ENCODE measurements at places on chromosomes 3 and 15. TPM values are rescaled to one million over a fixed set of nuclear protein-coding genes. Genes with fewer than 3 reads are reported as not detected.
A peak's percentile ranks its signal among the peaks of the same experiment; 100 is the strongest.

DNA sequence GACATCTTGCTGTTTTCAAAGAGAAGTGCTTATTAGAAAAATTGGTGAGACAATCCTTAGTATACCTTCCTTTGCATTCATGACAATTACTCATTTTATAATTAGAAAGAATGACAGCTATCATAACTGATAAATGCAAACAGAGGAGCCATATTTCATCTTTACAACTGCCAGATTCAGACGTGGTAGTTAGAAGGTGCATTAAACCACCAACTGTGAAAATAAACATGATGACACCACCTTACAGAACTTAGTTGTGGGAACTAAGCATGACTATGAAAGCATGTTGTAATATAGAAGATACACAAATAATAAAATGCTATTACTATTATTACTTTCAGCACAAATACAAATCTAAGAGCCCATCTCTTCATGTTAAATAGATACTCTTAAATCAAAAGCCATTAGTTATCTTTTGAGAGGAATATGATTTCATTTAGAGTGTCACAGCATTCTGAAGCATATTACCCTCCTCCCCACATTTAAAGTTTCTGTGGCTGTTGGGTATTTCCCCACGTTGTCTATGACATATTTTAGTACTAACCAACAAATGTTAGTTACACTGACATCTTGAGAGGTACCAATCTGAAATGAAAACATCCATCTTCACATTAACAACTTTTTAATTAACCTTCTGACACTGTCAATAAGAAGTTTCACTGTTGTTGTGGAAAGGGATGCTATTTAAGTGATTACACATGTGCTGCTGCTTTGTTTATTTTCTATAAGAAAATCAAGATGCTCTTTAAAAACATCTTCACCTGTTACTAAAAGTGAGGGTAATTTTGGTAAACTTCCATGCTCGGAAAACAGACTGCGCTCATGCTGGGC, 163.8 kb downstream of the LSAMP start:
- H3K4me3 ChIP-seq, result no peak overlapping the region
- DNase-seq, result no peak
- H3K27ac ChIP-seq, result no peak overlapping the region
- no peaks in the 10 kb centered on the region for H3K27me3 ChIP-seq
- H3K4me1 ChIP-seq, result no peaks in the 10 kb centered on the region

DNA sequence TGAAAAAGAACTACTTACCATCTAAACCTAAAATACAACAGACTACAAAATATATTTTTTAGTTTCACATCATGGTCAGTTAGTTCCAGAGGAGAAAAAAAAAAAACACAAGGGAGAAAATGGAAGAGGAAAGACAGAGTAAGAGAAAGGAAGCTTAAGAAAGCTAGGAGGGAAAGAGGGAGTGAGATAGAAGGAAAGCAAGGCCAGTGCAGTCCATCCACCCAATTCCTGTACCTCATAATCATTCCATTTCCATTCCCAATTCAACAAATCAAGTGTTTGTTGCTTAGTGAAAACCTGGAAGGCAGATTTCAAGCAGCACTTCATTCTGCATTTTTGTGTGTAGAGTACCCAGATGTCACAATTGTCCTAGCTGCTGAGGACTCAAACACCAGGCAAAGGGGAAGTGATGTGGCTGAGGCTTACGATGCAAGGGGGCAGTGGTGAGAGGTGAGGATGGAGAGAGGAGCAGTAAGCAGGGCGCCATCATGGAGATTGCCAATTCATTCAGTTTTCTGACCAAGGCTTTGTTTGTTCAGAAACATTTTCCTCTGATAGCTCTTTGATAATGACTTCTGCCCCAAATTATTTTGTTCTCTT, 83.6 kb upstream of the GSK3B start:
- no peaks in the 10 kb centered on the region for H3K27me3 ChIP-seq
- no peak overlapping the region for H3K27ac ChIP-seq
- H3K4me1 ChIP-seq, result no peaks in the 10 kb centered on the region
- no peak overlapping the region for H3K4me3 ChIP-seq
- no peaks in the 10 kb centered on the region for H3K36me3 ChIP-seq

- H3K36me3 ChIP-seq, result peaks cover 6% of the 10 kb centered on the region
- H3K4me1 ChIP-seq, result no peaks in the 10 kb centered on the region
- H3K27ac ChIP-seq, result no peak overlapping the region
- no peak for DNase-seq
- no peaks in the 10 kb centered on the region for H3K27me3 ChIP-seq
- no peak overlapping the region for H3K4me3 ChIP-seq
These were observed 8.8 kb downstream of the EIF2AK4 start for GRCh38 chr15:39942753-39943150.

GRCh38 chr3:54983266-54984099, 55.6 kb upstream of the LRTM1 start:
- H3K36me3 ChIP-seq, result no peaks in the 10 kb centered on the region
- no peak for DNase-seq
- no peaks in the 10 kb centered on the region for H3K4me1 ChIP-seq
- no peak overlapping the region for H3K27ac ChIP-seq
- no peaks in the 10 kb centered on the region for H3K27me3 ChIP-seq

- DNase-seq, result no peak
- H3K36me3 ChIP-seq, result peaks cover 68% of the 10 kb centered on the region
- H3K27ac ChIP-seq, result no peak overlapping the region
- H3K4me3 ChIP-seq, result no peak overlapping the region
- no peaks in the 10 kb centered on the region for H3K27me3 ChIP-seq
These were observed 28.3 kb downstream of the PRKCD start for GRCh38 chr3:53189276-53189675.

DNA sequence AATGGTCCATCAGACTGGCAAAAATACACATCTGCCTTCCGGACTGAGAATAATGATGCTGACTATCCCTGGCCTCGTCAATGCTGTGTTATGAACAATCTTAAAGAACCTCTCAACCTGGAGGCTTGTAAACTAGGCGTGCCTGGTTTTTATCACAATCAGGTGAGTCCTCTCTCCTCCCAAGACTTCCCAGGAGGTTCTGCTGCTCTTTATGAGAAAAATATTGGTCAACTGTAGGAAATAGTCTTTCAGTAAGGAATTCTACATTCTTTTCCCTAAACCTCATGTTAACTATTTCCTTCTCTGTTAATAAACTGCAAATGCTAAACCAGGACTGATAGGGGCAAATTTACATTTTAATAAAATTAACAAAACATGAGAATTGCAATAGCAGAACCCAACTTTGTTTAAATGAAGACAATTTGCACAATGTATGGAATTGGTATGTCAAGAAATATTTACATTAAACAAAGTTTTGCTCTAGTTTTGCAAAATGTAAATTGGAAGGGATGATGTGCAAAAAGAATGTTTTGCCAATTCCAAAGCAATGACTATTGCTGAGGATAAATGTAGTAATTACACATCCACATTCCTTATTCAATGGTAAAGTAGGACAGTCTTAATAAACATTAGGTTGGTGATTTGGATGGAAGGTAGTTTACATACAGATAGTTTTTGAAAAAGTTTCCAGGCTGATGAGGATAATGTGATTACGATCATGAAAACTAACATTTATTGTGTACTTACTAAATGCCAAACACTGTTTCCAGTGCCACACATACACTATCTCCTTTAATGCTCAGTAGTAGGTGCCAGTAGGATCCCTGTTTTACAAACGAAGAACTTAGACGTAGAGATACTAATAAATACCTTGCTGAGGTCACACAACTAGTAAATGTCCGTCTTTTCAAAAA, 21.1 kb downstream of the UPK1B start:
- no peak overlapping the region for H3K4me3 ChIP-seq
- no peak for DNase-seq
- no peaks in the 10 kb centered on the region for H3K27me3 ChIP-seq
- no peaks in the 10 kb centered on the region for H3K4me1 ChIP-seq
- H3K36me3 ChIP-seq, result no peaks in the 10 kb centered on the region

FETUB gene
- total RNA-seq, result not detected

DNA sequence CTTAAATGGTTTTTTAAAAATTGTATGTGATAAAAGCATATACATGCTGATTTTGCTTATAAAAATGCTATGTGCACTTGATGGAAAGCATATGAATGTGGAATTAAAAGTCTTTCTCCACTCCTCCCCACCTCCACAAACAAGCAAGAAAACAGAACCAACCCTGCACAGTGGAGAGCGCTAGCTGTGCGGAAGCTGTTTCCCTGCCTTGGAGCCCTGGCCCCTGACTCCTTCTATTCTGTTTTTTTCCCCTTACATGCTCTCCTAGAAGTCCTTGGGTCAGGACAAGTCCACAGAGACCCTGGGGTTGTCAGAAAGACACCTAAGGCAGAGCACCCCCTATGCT, 64.2 kb downstream of the BOC start:
- no peaks in the 10 kb centered on the region for H3K36me3 ChIP-seq
- H3K4me1 ChIP-seq, result no peaks in the 10 kb centered on the region
- DNase-seq, result no peak
- no peak overlapping the region for H3K4me3 ChIP-seq
- no peaks in the 10 kb centered on the region for H3K27me3 ChIP-seq

DNA sequence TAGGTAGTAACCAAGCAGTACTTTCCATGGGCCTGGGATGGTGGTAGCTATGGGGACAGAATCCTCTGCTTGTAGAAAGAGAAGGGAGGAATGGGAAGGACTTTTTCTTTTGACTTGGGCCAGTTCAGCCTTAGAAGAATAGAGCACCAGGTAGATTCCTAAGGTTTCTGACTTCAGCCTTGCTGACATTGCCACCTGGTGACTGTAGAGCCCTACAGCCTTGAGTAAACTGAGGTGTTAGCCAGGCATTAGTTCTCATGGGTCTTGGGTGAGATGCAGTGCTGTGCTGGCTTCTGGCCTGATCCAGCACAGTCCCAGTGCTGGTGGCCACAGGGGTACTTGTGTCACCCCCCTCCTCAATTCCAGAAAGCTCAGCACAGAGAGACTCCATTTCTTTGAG, 171.1 kb downstream of the ZBBX start:
- H3K36me3 ChIP-seq, result no peaks in the 10 kb centered on the region
- no peak for DNase-seq
- no peak overlapping the region for H3K27ac ChIP-seq

DAZL gene
- not detected for total RNA-seq

SPSB4 gene
- not detected for total RNA-seq

DNA sequence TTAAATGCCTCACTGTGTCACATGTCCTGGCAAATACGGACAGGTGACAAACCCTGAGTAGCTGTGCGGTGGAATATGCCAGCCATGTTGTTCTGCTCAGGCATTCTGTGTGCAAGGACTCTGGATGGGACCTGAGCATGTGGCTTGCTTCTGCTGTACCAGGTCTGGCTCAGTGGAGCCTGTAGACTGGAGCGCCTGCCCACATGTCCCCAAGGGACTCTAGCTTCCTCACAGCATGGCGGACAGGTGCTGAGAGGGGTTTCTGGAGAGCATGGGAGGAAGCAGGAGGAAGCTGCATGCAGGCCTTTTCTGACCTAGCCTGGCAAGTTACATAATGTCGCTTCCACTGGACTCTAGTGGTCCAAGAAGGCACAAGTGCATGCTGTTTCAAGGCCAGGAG, 96.3 kb downstream of the PLXNA1 start:
- H3K36me3 ChIP-seq, result no peaks in the 10 kb centered on the region
- H3K27me3 ChIP-seq, result no peaks in the 10 kb centered on the region
- no peak overlapping the region for H3K27ac ChIP-seq
- DNase-seq, result no peak

GRCh38 chr3:167835953-167836352, 100.4 kb downstream of the SERPINI1 start:
- H3K36me3 ChIP-seq, result no peaks in the 10 kb centered on the region
- H3K27me3 ChIP-seq, result no peaks in the 10 kb centered on the region
- no peak overlapping the region for H3K4me3 ChIP-seq

DNA sequence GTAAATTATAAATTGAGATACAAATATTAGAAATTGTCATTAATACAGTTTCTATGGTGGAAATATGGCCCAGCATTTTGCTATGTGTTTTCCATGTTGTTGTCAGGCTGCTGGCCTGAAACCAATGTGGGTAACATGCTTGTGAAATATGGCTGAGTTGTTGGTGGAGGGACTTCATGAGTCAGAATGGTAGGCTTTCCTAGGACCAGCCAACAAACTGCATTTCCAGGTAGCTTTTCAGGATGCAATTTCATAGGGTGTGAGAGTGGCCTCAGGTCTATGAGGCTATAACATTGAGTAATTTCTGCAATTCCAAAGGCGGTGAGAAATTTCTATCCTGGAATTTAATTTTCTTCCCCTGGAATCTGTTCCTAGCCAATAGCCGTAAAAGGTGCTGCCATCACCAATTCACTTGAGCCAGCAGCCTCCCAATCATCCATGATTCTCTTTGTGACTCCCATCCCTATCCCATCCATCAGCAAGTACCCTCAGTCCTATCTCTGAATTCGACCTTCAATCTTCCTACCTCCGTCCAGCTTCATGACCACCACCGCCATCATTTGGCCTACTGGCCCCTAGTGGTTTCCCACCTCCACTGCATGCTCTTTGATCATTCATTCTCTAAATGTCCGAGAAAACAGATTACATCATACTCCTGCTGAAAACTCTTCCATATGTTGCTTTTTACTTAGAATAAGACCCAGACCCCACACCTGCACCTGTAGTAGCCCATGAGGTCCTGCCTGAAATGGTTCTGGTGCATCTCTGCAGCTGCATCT, 276.6 kb upstream of the CFAP20DC start:
- no peak for DNase-seq
- no peaks in the 10 kb centered on the region for H3K4me1 ChIP-seq
- H3K27me3 ChIP-seq, result no peaks in the 10 kb centered on the region
- no peak overlapping the region for H3K27ac ChIP-seq
- no peak overlapping the region for H3K4me3 ChIP-seq

- DNase-seq, result no peak
- no peaks in the 10 kb centered on the region for H3K4me1 ChIP-seq
- H3K27me3 ChIP-seq, result no peaks in the 10 kb centered on the region
- no peak overlapping the region for H3K27ac ChIP-seq
These were observed 5.4 kb downstream of the VIPR1 start for GRCh38 chr3:42507761-42508335.

GRCh38 chr3:193605876-193606275, 12.9 kb downstream of the OPA1 start:
- peaks cover 6% of the 10 kb centered on the region for H3K4me1 ChIP-seq
- DNase-seq, result peak; percentile 53
- no peak overlapping the region for H3K27ac ChIP-seq
- no peaks in the 10 kb centered on the region for H3K36me3 ChIP-seq

- no peaks in the 10 kb centered on the region for H3K4me1 ChIP-seq
- H3K4me3 ChIP-seq, result no peak overlapping the region
- no peaks in the 10 kb centered on the region for H3K36me3 ChIP-seq
- H3K27ac ChIP-seq, result no peak overlapping the region
- H3K27me3 ChIP-seq, result no peaks in the 10 kb centered on the region
These were observed 31.8 kb downstream of the FSTL1 start for GRCh38 chr3:120418866-120419490.

ITIH1 gene
- total RNA-seq, result not detected

Measured in naive thymus-derived CD4-positive, alpha-beta T cell (primary cell).